ENCODE measurements at places on chromosomes 5 and 9.

- DNase-seq: no peak
Observed at GRCh38 chr9:3608011-3608410, 82.2 kb upstream of the RFX3 start.

GRCh38 chr5:98767581-98767980, 5.9 kb upstream of the RGMB start:
- DNase-seq: no peak

- no peak for DNase-seq
Observed at GRCh38 chr9:128836509-128837145, 7.0 kb upstream of the SPOUT1 start.

- no peak for DNase-seq
Observed at GRCh38 chr9:12814877-12815237, 40.0 kb downstream of the LURAP1L start.

DNA sequence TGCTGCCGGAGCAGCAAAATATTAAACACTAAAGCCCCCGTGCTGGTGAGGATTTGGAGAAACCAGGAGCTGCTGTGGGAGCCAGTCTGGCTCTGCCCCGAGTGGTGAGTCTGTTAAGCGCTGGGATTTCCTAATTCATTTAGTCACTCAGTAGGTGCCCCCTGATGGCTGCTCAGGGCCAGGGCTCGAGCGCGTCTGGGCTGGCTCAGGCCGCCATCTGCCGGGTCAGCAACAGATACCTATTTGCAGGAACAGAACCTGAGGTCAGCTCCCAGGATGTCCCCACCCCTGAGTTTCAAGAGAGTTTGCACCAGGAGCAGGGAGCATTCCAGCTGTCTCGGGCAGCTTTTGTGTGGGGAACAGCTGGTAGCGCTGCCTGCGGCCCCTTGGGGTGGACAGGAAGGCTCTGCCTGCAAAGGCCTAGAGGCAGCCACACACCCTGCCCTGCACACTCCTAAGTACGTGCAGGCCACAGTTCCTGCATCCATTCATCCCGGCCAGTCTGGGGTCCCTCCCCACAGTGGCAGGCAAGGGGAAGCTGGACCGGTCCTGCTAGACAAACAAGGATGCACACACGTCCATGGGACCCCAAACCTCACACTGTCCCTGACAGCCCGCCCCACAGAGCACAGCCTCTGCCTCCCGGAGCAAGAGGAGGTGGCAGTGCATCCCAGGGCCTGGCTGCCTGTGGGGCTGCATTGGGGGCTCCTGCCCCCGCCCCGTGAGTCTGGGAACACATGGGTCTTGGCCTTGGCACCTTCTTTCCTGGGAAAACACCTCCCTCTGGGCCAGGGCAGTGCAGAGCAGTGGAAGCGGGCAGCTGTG, 83.7 kb downstream of the ADAMTS2 start:
- no peak for DNase-seq

Data from activated CD8-positive, alpha-beta memory T cell treated with anti-CD3 and anti-CD28 coated beads, Interleukin-2, amount 50 U/mL, for 4 hours (primary cell).